ENCODE measurements at places on chromosomes 12 and 14. TPM values are rescaled to one million over a fixed set of nuclear protein-coding genes. Genes with fewer than 3 reads are reported as not detected.
A peak's percentile ranks its signal among the peaks of the same experiment; 100 is the strongest.

- peak; percentile 49 for DNase-seq
Measured at GRCh38 chr12:113333877-113334785, 778 bp downstream of the SLC8B1 start.

GRCh38 chr14:65159281-65160062, 57.2 kb upstream of the MAX start:
- no peak for DNase-seq

- DNase-seq, result no peak
Measured at GRCh38 chr12:91866566-91866965, 279.1 kb downstream of the BTG1 start.

The HCAR2 gene
- total RNA-seq, result 0.49 TPM

- no peak for DNase-seq
Measured at GRCh38 chr12:1777798-1778197, 42.6 kb upstream of the LRTM2 start.

GRCh38 chr12:127980585-127980984, 286.4 kb upstream of the TMEM132C start:
- no peak for DNase-seq

DNA sequence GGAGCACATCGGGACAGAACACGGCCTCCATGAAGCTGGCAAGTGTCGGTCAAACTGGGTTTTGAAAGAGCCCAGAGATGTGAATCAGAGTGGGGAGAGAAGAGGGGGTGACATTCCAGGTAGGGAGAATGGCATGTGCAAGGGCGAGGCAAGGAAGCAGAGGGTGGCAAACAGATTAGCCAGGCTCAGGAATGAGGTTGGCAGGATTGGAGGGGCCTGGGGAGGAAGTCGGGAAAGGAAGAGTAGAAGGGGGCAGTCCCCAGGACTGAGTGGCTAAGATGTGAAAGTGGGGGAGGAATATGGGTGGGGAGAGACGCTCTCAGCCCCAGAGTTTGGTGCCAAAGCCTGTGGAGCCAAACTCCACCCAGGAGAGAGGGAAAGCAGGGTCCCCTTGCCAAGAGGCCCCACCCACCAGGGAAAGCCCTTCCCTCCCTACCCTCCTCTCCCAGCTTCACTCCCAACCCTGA, 5.5 kb upstream of the HDAC7 start:
- DNase-seq, result no peak

DNA sequence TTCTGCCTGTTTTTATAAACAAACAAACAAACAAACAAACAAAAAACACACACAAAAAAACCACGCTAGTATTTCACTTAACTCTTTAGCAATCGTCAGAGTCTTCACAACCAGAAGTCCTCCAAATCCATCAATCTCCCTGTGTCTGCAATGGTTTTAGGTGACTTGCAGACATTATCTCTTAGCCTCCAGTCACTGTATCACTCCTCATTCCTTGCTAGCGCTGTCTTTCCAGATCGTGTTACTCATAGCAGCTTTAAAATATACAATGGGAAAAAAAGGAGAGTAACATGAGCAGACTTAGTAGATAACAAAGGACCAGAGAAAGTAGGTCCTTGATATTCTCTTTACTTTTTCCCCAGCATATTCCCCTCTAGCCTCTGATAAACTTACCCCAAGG, 15.5 kb upstream of the ETNK1 start:
- DNase-seq, result no peak

DNA sequence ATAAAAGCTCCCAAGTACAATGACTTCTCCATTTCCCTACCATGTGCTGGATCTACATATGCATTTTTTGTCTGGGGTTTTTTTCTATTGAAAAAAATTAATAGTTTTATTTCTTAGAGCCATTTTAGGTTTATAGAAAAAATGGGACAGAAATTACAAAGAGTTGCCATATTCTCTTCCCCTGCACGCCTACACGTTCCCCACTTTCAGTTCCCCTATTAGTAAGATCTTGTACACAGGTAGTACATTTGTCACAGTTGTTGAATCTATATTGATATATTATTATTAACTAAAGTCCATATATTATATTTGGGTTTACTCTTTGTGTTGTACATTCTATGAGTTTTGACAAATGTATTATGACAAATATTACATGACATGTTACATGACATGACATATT, 35.7 kb downstream of the SIX6 start:
- DNase-seq, result no peak

DNA sequence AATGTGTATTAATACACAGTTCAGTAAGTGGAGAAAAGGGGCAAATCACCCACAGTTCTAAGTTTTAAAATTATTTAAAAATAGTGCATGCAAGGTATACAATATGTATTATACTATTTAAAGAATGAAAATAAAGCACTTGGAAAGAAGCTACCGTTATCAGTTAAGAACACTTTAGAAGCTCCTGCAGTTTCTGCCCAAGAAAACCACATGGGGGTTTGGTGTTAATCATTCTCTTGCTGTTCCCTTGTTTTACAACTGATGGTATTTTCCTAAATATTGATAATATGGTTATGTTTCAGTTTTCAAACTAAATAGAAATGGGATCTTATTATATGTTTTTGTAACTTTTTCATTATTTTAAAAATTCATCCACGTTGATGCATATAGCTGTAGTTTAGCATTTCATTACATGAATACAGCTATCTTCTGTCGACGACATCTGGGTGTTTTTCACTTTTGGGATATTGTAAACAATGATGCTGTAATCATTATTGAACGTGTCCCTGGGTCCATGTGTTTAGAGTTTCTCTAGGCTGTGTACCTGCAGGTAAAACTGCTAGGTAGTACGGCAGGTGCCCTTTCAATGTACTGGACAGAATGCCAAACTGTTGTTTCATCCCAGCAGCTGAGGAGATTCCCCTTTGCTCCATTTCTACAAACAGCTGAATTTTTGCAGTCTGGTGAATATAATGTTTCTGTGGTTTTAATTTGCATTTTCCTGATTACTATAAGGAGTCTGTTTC, 64.1 kb downstream of the APPL2 start:
- no peak for DNase-seq

GRCh38 chr12:113990250-113991223, 24.4 kb upstream of the RBM19 start:
- DNase-seq, result no peak

GRCh38 chr12:93230326-93230720, 147.4 kb upstream of the NUDT4 start:
- no peak for DNase-seq

- no peak for DNase-seq
Measured at GRCh38 chr14:105074601-105075053, 9.4 kb upstream of the GPR132 start.

The PLCZ1 gene
- not detected for total RNA-seq

The EXOC5 gene
- 47.0 TPM for total RNA-seq

- no peak for DNase-seq
Measured at GRCh38 chr12:15632708-15633107, 156.5 kb downstream of the EPS8 start.

The TRMT61A gene
- total RNA-seq, result 10.6 TPM

DNA sequence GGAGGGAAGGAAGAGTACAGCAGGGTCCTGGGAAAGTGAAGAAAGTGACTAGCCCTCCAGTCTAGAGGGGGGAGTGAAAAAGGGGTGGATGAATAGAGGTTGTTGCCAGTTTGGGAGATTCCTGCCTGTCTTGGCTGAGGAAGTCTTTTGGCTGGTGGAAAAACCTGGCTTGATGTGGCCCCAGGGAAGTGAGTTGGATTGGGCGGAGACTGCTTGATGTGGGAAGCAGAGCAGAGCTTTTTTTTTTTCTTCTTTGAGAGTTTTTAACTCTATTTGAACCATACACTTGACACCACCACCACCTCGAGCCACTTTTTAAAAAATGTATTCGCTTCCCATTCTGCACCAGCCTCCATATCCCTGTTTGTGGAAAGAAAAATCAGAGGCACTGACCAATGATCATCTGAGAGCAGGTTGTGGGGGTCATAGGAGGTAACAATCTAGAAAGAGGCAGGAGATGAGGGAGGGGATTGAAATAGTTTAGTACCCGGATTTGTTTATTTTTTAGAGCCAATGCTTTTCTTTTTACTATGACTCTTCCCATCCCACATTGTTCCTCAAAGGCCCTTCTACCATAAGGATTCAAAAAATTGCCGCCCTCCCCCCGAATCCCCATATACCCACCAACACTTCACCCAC, 690 bp upstream of the DTX3 start:
- DNase-seq, result peak; percentile 58

DNA sequence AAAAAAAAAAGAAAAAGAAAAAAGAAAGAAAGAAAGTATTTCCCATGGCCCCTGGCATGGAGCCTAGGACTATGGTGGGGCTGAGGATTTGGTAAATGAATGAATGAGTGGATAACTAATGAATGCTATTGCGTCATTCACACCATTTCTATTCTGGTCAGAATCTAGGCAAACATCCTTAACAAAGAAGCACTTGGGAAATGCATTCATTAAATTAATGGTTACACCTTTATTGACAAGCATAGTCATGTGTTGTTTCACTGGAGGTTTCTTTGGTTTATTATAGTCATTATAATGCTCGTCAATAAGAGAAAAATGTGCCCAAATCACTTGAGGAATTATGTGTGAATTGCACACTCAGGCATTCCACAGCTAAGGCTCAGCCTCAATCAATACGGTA, 13.6 kb upstream of the AQP2 start:
- no peak for DNase-seq

The FAM186B gene
- 0.25 TPM for total RNA-seq

The CPSF6 gene
- total RNA-seq, result 44.9 TPM

The NABP2 gene
- total RNA-seq, result 29.5 TPM

DNA sequence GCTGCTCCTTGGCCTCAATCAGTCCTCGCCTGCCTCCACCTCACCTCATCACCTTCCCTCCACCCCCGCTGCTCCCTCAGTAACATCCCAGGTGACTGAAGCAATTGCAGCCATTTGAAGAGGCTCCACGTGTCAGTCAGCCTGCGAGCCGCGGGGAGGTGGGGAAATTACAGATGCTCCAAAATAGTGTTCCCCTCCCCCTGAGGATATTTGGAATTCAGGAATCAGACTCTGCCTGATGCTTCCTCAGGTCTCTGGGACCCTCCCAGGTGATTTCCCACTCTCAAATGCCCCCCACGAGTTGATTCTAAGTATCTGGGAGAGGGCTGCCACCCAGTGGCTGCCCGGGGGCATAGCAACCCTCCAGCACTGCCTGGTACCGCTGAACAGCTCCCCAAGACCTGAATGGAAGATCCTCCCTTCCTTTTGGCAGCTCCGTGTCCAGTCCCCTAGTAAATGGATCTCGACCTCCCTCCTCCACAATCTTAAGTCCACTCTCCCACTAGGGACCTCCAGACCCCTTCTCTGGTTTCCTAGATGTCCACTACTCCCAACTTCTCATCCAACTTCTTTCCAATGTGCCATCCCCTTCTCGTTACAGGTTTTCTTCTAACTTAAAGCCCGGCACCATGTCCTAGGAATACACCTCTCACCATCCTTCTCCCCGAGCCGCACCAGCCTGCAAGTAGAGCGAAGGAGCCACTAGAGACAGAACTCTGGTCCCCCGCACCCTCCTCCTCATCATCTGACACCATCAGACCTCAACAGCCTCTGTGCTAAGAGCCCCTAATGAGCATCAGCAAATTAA, 1.4 kb upstream of the ASIC1 start:
- peak; percentile 51 for DNase-seq

The POTEM gene
- total RNA-seq, result not detected

The ASB2 gene
- total RNA-seq, result 1.5 TPM

DNA sequence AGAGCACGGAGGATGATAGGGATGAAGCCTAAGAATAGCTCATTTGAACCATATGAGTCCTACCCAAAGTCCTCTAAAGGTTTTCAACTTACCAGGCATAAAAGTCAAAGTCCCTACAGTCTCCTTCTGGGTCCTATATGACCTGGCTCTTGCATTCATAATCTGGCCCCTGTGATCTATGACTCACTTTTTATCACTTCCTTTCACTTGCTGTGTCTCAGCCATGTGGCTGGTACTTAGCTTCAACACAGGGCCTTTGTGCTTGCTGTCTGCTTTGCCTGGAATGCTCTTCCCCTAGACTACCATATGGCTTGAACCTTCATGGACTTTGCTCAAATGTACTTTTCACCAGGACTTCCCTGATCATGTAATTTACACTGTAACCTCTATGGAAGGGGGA, 137.6 kb upstream of the TMTC1 start:
- no peak for DNase-seq

The HRK gene
- total RNA-seq, result 0.73 TPM

DNA sequence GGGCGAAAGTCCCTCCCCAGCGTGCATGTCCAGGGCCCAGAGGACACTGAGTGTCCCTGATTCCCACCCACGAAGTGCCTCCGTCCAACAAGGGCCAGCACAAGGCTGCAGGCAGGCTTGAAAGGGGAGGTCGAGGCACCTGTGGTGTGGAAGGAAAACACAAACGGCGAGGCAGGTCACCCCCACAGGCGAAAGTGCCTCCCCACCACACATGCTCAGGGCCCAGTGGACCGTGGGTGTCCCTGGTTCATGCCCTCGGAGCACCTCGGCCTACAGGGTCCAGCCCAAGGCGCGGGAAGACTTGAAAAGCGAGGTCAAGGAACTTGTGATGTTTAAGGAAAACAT, 370.4 kb downstream of the ALG10 start:
- DNase-seq, result no peak

DNA sequence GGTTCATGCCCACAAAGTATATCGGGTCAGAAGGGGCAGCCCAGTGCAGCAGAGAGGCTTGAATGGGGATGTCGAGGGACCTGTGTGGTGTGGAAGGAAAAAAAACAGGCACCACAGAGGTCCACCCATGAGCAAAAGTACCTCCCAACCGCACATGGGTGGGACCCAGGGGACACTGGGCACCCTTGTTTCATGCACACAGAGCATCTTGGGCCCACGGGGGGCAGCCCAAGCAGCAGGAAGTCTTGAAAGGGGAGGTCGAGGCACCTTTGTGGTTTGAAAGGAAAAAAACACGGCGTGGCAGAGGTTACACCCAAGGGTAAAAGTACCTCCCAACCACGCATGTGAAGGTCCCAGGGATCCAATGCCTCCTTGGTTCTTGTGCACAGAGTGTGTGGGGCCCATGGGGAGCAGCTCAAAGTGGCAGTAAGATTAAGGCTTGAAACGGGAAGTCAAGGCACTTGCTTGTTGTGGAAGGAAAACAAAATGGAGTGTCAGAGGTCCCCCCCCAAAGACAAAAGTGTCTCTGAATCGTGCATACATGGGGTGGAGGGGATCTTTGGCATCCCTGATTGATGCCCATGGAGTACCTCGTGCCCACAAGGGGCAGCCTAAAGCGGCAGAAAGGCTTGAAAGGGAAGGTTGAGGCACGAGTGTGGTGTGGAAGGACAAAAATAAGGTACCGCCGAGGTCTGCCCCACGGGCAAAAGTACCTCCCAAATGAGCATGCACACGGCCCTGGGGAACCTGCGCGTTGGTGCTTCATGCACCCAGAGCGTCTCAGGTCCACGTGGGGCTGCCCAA, 575.5 kb downstream of the ALG10 start:
- no peak for DNase-seq

The CLEC1B gene
- not detected for total RNA-seq
